Neural crest cell (in vitro differentiated cells): ENCODE measurements at places on chromosomes 5 and 9. TPM values are rescaled to one million over a fixed set of nuclear protein-coding genes. Genes with fewer than 3 reads are reported as not detected.

The LRRC26 gene
- 0.37 and 0.48 TPM in 2 replicates for total RNA-seq

The GEMIN5 gene
- 34.3 and 35.3 TPM in 2 replicates for total RNA-seq

The PCDHA5 gene
- total RNA-seq: 1.3 and 1.4 TPM in 2 replicates

The TMC1 gene
- 0.33 and 0.36 TPM in 2 replicates for total RNA-seq

The SLC25A46 gene
- 34.2 TPM in 2 replicates for total RNA-seq

The NTRK2 gene
- total RNA-seq: 20.1 and 20.6 TPM in 2 replicates

The MED22 gene
- 69.7 and 70.6 TPM in 2 replicates for total RNA-seq

The ADAMTS16 gene
- 0.23 and 1.7 TPM in 2 replicates for total RNA-seq

The IL33 gene
- total RNA-seq: not detected in 2 replicates

The GALNT10 gene
- 39.8 and 42.3 TPM in 2 replicates for total RNA-seq

The WDR55 gene
- total RNA-seq: 23.6 and 24.0 TPM in 2 replicates

The RNF208 gene
- 9.7 and 10.1 TPM in 2 replicates for total RNA-seq

The PCDHB16 gene
- 11.4 and 12.6 TPM in 2 replicates for total RNA-seq

The C9orf50 gene
- 0.26 and 0.27 TPM in 2 replicates for total RNA-seq
